ENCODE measurements at places on chromosomes 3 and 15.

GRCh38 chr15:80419546-80419945 is 15.4 kb downstream of the ARNT2 start:
- no peak for DNase-seq

DNA sequence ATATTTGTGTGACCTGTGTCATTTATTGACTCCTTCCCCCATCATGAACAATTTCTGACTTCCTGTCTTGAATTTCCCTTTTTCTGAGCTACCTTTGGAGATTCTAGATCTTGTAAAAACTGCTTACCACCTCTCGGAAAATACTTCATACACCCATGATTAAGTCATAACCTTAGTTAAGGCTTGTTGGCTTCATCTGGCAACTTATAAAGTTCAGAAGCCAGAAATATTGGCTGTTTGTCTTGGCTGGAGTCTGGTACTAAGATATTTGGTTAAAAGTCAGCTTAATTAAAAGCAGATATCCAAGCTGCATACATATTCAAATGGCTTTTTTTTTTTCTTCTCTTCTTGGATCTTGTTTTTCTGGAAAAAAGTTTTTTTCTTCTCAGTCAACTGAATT is 37.3 kb upstream of the B3GALNT1 start:
- no peak for DNase-seq

- DNase-seq = no peak
Measured at GRCh38 chr15:57611938-57612337, 20.2 kb downstream of the MYZAP start.

- no peak for DNase-seq
Measured at GRCh38 chr3:39990532-39990931, 181.1 kb downstream of the MYRIP start.

DNA sequence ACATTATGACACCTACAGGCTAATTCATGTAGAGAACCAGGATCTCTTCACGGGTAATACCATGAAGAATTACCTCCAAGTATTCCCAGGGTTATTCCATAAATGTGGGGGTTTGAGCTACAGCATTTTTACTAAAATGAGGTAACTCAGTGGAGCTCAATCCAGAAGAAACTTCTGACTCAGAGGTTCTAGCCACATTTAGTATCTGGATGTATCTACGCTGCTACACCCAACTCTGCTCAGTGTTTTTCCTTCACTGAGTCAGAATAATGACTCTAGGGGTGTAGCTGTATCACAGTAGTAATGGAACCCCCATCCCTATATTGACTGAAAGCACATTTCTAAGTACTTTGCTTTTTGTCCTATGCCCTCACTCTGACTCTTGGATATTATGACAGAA is 52.4 kb downstream of the COPS2 start:
- no peak for DNase-seq

- DNase-seq = no peak
Measured at GRCh38 chr15:64803526-64803925, 21.9 kb downstream of the PIF1 start.

DNA sequence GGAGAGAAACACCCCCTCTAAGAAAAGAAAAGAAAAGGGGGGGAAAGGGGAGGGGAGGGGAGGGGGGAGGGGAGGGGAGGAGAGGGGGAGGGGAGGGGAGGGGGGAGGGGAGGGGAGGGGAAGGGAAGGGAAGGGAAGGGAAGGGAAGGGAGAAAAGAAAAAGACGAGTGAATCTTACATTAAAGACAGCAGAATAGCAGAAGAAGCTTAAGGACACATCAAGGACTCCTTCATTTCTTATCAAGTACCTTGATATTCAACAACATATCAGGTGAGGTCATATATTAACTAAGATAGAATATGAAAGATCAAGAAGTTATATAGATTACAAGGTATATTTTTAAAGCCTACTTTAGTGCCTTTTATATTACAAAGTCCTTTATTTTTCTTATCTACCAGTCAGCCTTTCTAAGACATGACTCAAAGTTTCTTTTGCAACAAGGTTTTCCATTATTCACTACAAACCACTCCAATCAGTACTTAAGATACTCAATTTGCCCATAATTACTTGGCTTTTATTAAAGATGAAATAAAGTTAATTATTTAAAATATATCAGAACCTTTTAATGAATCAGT is 17.7 kb upstream of the AADAC start:
- no peak for DNase-seq

- DNase-seq = no peak
Measured at GRCh38 chr15:81024265-81024872, 23.6 kb downstream of the TLNRD1 start.

DNA sequence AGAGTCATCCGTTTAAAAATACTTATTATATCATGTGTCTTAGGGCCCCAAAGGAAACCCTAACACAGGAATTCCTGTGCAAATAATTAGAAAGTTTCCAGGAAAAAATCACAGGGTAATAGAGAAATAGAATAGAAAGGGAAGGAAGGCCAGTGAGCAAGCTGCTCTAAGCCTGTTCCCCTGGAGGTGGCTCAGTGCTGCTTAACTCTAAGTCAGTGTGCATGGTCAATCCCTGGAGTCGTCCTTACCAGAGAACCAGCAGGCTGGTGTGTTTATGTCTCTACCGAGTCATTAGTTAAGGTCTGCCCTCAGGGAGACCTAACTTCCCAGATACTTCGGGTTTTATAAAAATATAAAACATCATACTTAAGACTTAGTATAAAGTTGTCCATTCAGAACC is 21.0 kb upstream of the MCF2L2 start:
- no peak for DNase-seq

Measured in SK-N-MC (cell line).